Endodermal cell (in vitro differentiated cells): ENCODE measurements at places on chromosomes 2 and 18. TPM values are rescaled to one million over a fixed set of nuclear protein-coding genes. Genes with fewer than 3 reads are reported as not detected.
A peak's percentile ranks its signal among the peaks of the same experiment; 100 is the strongest.

- H3K4me3 ChIP-seq: no peak overlapping the region
- no peaks in the 10 kb centered on the region for H3K4me1 ChIP-seq
- DNase-seq: peak; percentile 92
- H3K27me3 ChIP-seq: no peaks in the 10 kb centered on the region
Observed at GRCh38 chr2:20378891-20379519, 28.4 kb upstream of the PUM2 start.

GRCh38 chr2:134308474-134309385, 54.9 kb downstream of the MGAT5 start:
- H3K4me3 ChIP-seq: no peak overlapping the region
- no peaks in the 10 kb centered on the region for H3K36me3 ChIP-seq
- DNase-seq: no peak
- no peaks in the 10 kb centered on the region for H3K27me3 ChIP-seq
- no peaks in the 10 kb centered on the region for H3K4me1 ChIP-seq

DNA sequence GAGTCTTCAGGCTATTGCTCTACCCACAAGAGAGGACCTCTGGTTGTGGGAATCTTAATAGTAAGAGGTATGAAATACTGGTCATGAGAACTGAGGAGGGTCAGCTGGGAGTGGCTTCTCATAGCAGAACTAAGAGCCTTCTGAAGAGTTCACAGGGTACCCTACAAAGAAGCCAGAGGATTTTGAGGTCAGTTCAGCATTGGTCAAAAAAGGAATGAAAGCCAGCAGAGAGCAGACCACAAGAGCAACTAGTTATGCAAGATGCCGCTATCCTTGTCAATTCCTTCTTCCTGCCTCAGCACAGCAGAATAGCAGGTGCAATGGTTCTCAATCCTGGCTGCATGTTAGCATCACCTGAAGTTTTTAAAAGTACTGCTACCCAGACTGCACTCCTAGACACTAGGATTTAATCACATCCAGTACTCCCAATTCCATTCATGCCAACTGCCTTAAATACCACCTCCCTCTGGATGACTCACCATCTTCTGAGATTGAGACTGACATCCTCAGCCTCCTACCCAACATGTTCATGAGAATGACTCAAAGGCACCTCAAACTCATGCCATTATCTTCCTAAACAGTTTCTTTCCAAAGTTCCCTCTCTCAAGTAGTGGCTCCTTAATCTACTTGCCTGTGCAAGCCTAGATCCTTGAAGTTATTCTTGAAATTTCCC, 81.0 kb upstream of the RBMS1 start:
- H3K27me3 ChIP-seq: no peaks in the 10 kb centered on the region
- H3K27ac ChIP-seq: no peak overlapping the region
- DNase-seq: no peak
- H3K4me3 ChIP-seq: no peak overlapping the region
- no peaks in the 10 kb centered on the region for H3K36me3 ChIP-seq

COBLL1 gene
- 16.5 to 24.3 TPM (median 18.3 TPM) in 3 replicates for total RNA-seq

ALLC gene
- total RNA-seq: not detected in 3 replicates
